ENCODE measurements at places on chromosomes 5 and 9. TPM values are rescaled to one million over a fixed set of nuclear protein-coding genes. Genes with fewer than 3 reads are reported as not detected.

- no peak for DNase-seq
These were observed 282.7 kb upstream of the VLDLR start for GRCh38 chr9:2338777-2339365.

GRCh38 chr9:114278881-114279570 lies 43.9 kb upstream of the ORM1 start:
- no peak for DNase-seq

- DNase-seq = no peak
These were observed 32.6 kb downstream of the ADAMTS2 start for GRCh38 chr5:179312557-179313235.

DNA sequence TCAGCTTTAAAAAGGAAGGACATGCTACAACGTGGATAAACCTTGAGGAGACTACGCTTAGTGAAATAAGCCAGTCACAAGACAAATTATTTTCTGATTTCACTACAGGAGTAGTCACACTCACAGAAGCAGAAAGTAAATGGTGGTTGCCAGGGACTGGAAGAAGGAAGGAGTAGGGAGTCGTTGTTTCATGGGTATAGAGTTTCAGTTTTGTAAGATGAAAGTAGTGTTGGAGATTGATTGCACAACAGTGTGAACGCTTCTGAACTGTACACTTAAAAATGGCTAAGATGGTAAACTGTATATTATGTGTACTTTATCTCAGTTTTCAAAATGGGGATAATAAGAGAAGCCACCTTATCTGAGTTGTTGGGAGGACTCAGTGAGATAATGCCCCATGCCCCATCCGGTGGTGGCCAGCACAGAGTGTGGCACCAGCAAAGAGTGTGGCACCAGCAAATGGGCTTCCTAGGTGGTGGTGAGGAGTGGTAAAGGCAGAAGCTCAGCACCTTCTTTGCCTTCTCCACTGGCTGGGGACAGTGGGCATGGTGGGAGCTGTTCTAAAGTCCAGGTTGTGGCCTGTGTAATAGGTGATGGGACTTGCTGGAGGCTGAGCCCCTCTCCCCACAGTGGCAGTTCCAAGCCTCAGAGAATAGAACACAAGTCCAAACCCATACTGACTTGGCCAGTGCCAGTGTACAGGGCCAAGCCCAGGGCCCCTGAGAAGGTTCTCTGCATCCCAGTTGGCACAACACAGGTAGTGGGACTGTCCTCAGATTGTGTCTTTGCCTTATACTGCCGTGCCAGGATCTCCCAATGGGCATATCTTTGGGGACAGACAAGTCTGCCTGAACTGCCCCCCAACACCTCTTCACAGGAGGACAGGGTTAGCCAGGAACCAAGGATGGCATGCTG lies 4.4 kb downstream of the SLC22A4 start:
- DNase-seq = no peak

DNA sequence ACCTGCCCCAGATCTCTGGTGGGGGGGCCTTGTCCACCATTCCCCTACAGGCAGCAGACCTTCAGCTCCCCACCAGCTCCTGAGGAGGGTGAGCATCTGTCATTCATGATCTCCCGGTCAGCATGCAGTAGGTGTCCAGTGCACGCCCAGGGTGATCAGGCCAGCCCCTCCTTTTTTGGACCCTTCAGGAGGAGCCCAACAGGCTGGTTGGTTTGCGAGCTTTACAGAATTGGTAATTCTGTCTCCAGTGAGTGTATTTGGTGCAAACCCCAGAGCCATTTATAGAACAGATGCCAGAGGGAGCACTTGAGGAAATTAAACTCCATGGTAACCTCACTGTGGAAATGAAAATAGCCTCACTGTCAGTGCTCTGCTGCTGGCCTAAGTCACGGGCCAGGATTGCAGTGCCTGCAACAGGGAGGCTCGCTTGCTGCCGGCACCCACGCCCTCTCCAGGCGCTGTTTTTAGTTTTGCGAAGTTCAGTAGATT lies 23.4 kb downstream of the WNK2 start:
- no peak for DNase-seq

- DNase-seq = no peak
These were observed 101.9 kb upstream of the S1PR3 start for GRCh38 chr9:88889386-88889785.

DNA sequence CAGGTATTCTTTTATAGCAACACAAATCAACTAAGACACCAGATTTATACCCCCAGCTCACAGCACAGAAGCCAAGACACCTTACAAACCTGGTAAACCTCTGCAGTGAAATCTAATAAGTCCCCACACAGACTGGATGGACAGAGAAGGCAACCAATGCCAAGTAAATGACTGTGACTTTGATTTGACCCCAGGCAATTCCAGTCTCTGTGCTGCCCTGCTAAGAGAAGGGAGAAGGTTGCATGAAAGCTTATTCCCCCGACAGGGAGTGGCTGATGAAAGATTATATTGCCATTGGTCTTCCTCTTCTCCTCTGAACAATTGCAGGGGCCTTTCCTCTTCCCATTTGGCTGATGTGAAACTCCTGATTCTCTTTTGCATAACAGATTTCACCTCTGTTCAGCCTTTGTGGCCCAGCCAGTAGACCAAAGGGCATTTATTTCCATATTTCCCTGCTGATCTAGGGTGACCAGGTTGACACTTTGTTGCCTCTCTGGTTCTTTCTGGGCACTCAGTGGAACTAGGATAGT lies 107.6 kb downstream of the ADRB2 start:
- no peak for DNase-seq

- DNase-seq = no peak
These were observed 163.3 kb upstream of the ZNF608 start for GRCh38 chr5:124909734-124910133.

LCN9 gene
- total RNA-seq = not detected
